ENCODE measurements at places on chromosomes 11 and 22.

- DNase-seq, result no peak
Observed at GRCh38 chr22:17400305-17400704, 31.0 kb downstream of the CECR2 start.

- no peak for DNase-seq
Observed at GRCh38 chr11:3056296-3057068, 741 bp downstream of the CARS1 start.

GRCh38 chr11:116414357-116414880 lies 358.4 kb downstream of the BUD13 start:
- no peak for DNase-seq

DNA sequence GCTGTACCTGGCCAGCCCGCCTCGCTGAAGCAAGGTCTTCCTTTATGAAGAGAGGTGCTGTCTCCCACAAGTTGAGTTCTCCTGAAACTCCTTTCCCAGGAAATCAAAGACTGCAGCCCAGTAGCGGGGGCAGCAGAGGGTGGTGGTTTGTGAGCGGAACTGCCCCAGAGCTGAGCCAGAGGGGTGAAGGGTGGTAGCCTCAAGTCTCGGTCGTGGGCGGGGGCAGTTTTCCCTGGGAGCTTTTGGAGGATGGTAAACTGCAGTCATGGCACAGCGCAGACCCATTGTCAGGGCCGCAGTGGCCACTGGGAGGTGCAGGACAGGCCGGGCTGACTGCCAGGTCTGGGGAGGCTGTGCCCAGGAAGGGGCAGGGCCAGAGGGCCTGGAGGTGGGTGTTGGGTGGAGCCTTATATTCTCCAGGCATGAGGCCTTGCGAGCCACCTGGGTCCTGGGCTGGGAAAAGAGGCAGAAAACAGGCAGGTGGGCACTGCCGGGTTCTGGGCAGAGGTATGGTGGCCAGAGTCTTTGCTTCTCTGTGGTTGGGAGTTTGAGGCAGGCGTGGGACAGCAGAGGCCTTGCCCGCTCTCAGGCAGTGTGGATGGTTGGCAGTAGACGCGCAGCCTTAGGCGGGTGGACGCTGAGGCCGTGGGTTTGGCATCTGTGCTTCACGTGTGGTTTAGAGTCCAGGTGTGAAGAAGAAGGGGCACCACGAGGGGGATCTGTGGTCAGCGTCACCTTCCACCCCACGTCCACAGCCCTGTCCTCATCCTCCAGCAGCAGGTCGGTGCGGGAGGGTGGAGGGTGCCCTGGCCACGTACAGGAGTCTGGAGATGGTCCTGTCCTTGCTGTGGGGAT lies 1176.4 kb downstream of the BRD1 start:
- no peak for DNase-seq

- DNase-seq, result peak; percentile 50
Observed at GRCh38 chr22:20857838-20858614, 585 bp downstream of the PI4KA start.

GRCh38 chr22:30582788-30583545 lies 8.5 kb upstream of the GAL3ST1 start:
- DNase-seq, result no peak

DNA sequence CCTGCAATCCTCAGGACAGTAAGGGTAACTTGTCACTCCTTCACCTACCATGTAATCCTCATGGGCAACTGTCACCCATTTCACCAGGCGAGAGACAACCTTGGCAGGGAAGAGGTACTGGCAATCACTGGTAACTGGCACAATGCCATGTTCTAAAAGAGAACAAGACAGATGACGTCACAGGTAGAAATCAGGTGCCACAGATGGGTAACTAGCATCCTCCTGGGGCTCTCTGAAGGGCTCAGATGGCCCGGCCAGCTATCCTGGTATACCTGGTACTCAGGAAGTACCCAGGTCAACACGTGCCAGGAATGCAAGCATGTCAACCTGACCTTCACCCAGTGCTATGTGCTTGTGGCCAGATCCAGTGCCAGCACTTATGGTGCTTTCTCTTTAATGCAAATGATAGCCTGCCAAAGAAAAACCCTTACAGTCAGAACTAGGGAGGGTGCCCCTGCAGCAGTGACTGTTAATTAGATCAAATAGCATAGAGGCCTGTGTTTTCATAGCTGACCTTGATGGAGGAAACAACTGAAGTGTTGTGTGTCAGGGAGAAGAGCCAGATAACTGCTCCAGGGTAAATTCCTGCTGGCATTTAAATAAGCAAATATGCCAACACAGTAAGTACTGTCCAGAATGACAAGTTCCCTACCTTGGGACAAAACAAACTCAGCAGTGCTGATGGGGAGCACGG lies 36.2 kb downstream of the THOC5 start:
- DNase-seq, result no peak

GRCh38 chr11:57322256-57323166 lies 2.2 kb downstream of the TNKS1BP1 start:
- DNase-seq, result peak; percentile 98

DNA sequence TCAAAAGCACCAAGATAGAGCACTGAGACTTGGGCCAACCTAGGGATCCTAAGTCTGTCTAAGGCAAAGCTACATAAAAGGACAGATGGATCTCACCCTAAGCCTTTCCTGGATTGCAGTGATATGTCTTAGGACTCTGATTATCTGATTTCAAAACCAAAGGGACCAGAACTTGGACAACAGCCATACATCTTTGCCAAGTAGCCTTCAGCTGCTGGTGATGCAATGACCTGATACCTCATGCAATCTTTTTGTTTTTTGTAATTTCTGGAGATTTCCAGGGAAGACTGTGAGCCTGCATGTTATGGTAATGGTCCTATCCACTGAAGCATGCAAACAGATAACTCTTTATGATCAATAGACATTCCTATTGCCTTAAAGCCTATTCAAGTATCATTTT lies 230.4 kb upstream of the MTNR1B start:
- no peak for DNase-seq

GRCh38 chr11:76795290-76795935 lies 12.3 kb downstream of the TSKU start:
- no peak for DNase-seq
